ENCODE measurements at places on chromosomes 4 and X.

DNA sequence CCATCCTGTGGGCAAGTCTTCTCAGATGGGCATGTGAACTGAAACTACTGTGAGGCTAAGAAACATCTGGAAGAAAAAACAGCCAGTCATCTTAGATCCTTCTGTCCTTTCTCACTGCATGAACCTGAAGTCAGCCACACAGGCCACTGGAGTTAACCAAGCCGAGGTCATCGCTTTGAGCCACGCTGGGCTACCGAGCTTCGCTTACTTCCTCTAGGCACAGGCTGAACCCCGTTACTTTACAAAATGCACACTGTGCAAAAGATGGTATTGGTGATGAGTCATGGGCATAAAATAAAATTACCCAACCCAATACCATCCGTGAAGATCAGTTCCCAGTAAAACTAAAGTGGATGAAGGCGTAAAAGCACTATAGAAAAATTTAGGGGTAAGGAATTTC lies 86.2 kb downstream of the MTMR1 start:
- DNase-seq = no peak

DNA sequence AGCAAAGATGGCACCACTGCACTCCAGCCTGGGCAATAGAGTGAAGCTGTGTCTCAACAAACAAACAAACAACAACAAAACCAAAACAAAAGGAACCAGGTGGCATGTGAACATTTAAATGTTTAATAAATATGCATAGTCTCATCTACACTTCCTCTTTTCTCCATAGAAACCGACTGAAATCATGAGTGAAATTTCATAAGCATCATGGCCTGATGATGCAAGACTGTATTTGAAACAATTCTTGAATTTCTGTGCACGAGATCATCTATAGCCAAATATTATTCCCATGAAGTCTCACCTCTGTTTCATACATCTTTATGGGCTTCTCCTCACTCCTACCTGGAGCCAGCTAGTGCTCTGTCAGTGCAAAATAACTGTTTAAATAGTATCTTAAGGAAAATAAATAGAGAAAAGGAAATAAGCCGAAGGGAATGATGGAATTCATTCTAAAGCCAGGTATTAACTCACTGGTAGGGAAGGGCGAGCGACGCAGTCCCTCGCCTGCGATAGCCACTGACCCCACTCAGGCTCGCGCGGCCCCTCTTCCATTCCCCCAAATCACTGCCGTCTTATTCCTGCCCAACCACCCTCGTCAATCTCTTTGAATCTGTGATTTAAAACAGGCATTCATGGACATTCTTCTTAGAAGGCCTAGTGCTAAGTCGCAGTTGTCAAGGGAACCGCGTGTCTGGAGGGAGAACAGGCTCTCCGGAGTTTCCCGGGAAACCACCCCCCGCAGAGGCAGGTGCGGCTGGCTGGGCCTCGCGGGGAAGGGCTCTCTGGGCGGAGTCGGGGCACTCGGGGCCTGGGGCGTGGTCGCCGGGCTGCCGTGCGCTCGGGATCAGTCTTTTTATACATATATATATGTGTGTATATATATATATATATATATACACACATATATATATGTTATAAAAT lies 52.4 kb upstream of the TRIM2 start:
- DNase-seq = peak; percentile 70

DNA sequence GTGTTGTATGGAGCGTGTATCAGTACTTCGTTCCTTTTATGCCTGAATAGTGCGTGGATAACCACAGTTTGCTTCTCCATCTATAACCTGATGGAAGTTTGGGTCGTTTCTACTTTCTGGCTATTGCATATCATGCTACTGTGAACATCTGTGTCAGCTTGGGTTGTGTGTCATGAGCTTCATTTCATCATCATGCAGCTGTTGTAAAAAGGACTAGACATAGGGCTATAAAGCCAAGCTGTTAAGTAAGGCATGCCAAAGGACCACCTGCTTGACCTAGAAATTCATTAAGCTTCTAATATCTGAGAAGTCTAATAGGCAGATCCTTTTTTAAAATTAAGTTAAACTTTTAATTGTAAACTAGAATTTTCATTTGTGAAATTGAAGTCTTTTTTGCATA lies 18.4 kb downstream of the SMS start:
- peak; percentile 44 for DNase-seq

DNA sequence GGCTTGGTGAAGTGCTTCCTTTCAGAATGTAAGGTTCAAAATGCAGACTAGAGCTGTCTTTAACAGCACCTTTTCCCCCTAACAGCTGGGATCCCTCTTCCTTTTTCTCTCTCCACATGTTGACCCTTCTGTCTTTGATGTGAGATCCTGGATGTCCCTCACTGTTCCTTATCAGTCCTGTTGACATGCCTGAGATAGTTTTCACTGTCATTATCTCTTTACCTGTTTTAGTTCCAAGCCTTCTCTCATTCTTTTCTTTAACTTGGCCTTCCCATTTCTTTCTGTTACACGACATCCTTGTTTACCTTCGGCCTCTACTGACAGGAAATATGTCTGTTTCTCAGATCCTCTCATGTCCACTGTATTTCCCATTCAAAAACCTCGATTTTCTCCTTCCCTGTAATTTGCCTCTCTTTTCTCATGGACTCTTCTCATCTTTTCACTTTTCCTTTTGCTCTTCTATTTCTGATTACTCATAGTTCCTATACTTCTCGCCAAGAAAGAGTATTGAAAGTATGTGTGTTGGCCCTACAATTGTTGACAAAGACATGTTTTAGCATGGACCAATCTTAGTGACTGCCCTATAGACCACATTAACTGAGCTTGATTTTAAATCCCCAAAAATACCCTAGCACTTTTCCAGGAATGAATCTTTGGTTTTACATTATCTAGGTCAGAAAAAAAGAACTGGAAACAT lies 1.2 kb upstream of the SOWAHB start:
- DNase-seq = no peak

DNA sequence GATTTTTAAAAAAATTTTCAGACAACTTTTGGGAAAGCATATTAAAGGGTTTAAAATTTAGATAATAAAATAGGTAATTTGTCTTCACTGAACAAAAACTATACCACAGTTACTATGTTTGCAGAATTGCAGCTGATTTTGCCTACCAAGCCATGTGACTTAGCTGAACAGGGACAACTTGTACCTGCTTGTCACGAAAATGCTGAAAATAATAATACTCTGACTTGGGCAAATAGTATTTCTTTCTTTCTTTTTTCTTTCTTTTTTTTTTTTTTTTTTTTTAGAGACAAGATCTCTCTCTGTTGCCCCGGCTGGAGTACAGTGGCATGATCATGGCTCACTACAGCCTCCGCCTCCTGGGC lies 225.2 kb upstream of the PPP1R2C start:
- no peak for DNase-seq

- no peak for DNase-seq
Measured at GRCh38 chr4:57231781-57232180, 121.6 kb upstream of the IGFBP7 start.

GRCh38 chrX:130728208-130728607 lies 174.8 kb downstream of the ENOX2 start:
- DNase-seq = peak; percentile 44

- peak; percentile 19 for DNase-seq
Measured at GRCh38 chr4:176734461-176734860, 58.3 kb downstream of the VEGFC start.

- DNase-seq = no peak
Measured at GRCh38 chr4:85861064-85861765, 386.3 kb downstream of the ARHGAP24 start.

DNA sequence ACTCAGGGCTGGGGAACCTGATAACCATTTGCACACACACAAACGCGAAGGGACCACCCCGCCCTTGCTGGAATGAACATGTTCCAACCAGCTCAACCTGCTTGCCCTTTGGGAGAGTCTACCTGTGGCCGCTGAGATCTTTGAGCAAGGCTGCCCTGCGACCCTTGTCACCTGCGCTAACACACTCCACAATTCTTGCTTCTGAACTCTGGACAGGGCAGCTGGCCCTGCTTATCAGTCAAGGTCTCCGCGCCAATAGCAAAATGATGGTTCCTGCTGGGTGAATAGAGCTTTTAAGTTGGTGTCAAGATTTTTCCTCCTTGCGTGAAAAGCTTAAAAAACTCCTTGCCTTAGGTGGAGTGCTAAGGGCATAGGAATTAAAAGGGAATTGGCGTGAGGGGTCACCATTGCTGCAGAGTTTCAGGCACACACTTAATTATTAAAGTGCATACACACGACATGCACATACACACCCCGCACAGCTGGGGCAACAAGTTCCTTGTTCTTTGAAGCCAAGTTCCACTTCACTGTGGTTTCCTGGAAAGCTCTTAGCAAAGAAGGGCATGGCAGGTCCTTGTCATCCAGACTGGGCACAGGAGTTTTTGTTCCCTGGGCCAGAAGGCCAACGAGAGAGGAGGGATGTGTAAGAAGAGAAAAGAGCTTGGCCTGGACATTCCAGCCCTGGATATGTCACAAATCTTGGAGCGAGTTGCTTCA lies 207.7 kb downstream of the STIM2 start:
- DNase-seq = no peak

DNA sequence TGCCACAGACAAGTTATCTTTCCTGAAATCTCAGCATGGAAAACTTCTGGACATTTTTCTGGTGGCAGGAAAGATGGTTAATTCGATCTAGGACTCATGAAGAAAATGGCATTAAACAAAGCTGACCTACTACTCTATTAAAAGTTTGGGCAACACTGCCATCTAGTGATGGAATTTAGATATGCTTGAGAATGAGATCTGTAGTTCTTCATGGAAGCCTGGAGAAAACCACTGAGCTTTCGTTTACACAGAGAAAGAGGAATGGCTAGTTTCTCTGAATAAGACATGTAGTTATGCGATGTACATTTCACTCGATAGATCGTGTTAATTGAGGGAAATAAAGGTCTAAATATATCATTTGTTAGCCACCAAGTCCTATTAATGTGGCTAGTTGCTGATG lies 51.7 kb upstream of the CHRDL1 start:
- peak; percentile 48 for DNase-seq
